ENCODE measurements at places on chromosomes 1 and 21. TPM values are rescaled to one million over a fixed set of nuclear protein-coding genes. Genes with fewer than 3 reads are reported as not detected.
A peak's percentile ranks its signal among the peaks of the same experiment; 100 is the strongest.

DNA sequence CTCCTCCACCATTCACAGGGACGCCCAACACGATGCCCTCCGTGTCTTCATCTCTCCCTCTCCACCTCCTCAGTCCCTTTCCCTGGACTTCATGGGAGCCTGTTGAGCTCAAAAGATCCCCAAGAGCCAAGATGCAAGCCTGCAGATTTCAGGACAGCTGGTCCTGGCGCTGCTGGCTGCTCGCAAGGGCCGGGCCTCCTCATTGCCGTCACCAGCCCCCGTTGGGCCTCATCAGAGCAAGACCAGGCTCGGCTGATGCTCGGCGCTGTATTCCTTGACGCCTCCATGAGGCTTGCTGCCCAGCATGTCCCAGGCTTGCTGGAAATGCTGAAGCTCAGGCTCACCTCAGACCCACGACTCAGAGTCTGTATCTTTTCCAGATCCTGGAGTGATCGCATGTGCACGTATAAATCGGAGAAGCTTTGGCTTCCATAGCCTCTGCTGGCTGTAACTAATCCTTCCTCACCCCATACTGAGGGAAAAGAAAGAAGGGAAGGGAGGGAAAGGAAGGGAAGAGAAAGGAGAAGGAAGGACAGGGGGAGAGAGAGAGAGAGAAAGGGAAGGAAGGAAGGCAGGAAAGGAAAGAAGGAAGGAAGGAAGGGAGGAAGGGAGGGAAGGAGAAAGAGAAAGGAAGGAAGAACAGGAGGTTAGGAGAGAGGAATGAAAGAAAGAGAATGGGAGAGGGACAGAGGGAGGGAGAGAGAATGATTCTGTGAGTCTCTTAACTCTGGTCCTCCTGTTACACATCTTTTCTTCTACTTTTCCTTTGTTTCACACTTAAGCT lies 94.6 kb downstream of the KCNJ15 start:
- no peak overlapping the region for H3K4me3 ChIP-seq
- no peaks in the 10 kb centered on the region for H3K36me3 ChIP-seq
- H3K4me1 ChIP-seq: peaks cover 20% of the 10 kb centered on the region
- no peaks in the 10 kb centered on the region for H3K27me3 ChIP-seq
- DNase-seq: no peak

GRCh38 chr1:39508857-39509305 lies 17.4 kb downstream of the BMP8A start:
- no peaks in the 10 kb centered on the region for H3K4me1 ChIP-seq
- DNase-seq: no peak
- H3K27me3 ChIP-seq: peaks cover 13% of the 10 kb centered on the region
- H3K4me3 ChIP-seq: no peak overlapping the region
- no peaks in the 10 kb centered on the region for H3K36me3 ChIP-seq

GRCh38 chr1:161127649-161128048 lies 4.8 kb downstream of the DEDD start:
- H3K4me1 ChIP-seq: peaks cover 65% of the 10 kb centered on the region
- DNase-seq: no peak
- H3K27me3 ChIP-seq: no peaks in the 10 kb centered on the region
- H3K36me3 ChIP-seq: peaks cover 7% of the 10 kb centered on the region
- H3K4me3 ChIP-seq: no peak overlapping the region

RGS8 gene
- not detected for total RNA-seq

- H3K27me3 ChIP-seq: no peaks in the 10 kb centered on the region
- no peak overlapping the region for H3K27ac ChIP-seq
- peaks cover 16% of the 10 kb centered on the region for H3K4me1 ChIP-seq
- no peak overlapping the region for H3K4me3 ChIP-seq
- no peaks in the 10 kb centered on the region for H3K36me3 ChIP-seq
Observed at GRCh38 chr1:165843304-165843703, 15.9 kb downstream of the UCK2 start.

EXO1 gene
- total RNA-seq: 5.6 TPM

DNA sequence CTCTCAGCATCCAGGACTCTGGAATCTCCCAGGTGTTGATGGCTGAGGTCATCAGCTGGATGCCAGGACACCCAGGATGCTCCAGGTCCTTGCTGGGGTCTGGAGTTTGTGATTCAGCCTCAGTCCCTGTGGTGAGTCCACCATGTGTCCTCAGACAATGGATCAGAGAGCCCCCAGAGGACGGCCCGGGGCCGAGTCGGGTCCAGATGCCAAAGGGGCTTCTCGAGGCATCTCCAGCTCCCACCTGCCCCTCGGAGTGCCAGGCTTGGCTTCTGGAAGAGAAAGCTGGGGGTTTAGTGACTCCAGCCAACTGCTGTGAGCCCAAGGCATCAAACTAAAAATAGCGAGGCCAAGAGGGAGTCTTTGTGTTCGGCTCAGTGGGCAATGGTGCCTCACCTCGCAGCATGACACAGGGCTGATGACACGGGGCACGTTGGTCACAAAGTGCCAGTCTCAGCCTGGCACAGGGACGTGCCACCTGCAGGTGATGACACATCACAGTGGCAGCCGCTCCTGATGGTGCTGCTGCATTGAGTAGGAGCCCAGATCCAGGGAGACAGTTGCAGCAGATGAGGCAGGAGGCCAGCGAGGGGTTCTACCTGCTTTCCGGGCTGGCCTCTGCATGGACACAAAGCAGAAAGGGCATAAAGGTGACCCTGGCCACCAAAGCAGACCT lies 10.6 kb downstream of the PDE9A start:
- no peak overlapping the region for H3K4me3 ChIP-seq
- no peaks in the 10 kb centered on the region for H3K27me3 ChIP-seq
- no peak for DNase-seq
- no peak overlapping the region for H3K27ac ChIP-seq
- no peaks in the 10 kb centered on the region for H3K4me1 ChIP-seq
- no peaks in the 10 kb centered on the region for H3K36me3 ChIP-seq

DNA sequence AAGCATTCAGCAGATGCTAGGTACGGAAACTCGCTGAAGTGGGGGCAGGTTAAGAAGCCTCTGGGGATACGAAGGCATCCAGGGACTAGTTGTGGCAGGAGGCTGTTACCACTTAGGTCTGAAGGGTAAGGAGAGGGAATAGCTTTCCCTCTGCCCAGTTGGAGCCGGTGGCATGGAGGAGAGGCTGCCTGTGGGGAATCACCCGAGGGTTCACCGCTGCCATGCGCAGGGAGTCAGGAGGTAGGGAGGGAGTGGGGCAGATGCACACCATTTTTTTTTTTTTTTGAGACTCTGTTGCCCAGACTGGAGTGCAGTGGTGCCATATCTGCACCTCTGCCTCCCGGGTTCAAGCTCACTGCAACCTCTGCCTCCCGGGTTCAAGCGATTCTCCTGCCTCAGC lies 6.1 kb downstream of the PCSK9 start:
- no peak overlapping the region for H3K4me3 ChIP-seq
- H3K36me3 ChIP-seq: no peaks in the 10 kb centered on the region
- no peak for DNase-seq
- no peak overlapping the region for H3K27ac ChIP-seq
- H3K27me3 ChIP-seq: peaks cover 3% of the 10 kb centered on the region

- H3K36me3 ChIP-seq: no peaks in the 10 kb centered on the region
- peak; percentile 38 for DNase-seq
- no peak overlapping the region for H3K4me3 ChIP-seq
- no peaks in the 10 kb centered on the region for H3K4me1 ChIP-seq
- no peaks in the 10 kb centered on the region for H3K27me3 ChIP-seq
Observed at GRCh38 chr1:13543451-13544220, 29.8 kb upstream of the LRRC38 start.

DNA sequence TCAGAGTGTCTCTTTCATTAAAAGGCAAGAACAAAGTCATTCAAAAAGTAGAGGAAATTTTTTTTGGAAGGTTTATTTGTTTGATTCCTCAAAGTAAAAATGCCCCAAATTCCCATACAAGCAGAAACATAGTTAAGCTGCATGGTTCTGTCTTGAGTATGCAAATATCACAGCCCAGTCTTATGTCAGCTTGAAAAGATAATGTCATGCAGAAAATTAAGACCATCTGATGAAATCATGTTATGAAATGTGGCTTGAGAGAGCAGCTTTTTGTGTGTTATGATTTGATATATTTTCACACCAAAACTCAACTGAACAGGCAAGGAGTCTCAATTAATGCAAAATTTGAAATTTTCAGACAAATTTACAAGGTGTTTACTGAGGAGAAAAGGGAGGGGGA lies 411.0 kb downstream of the LMO4 start:
- H3K4me3 ChIP-seq: no peak overlapping the region
- no peaks in the 10 kb centered on the region for H3K27me3 ChIP-seq
- no peak overlapping the region for H3K27ac ChIP-seq
- DNase-seq: no peak

DNA sequence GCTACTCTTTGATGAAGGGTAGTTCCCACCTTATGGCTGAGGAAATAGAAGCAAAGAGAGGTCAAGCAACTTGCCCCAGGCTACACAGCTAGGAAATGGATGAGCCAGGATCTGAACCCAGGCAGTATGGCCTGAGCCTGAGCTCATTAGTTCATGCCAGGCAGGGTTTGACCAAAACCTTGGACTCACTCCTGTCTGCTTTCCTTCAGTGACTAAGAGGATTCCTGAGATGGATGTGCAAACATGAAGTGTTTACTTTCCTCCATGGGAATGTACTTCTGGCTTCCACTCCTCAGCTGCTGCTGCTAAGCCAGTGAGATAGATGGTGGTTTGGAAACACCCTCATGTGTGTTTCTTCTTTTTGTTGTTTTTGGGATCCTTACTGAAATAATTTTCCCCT lies 35.1 kb upstream of the ERRFI1 start:
- no peaks in the 10 kb centered on the region for H3K27me3 ChIP-seq
- no peaks in the 10 kb centered on the region for H3K36me3 ChIP-seq
- peak overlapping the region; percentile 57 for H3K27ac ChIP-seq
- peak; percentile 45 for DNase-seq

GRCh38 chr1:65092691-65093090 lies 55.3 kb upstream of the AK4 start:
- DNase-seq: no peak
- no peaks in the 10 kb centered on the region for H3K27me3 ChIP-seq
- peaks cover 31% of the 10 kb centered on the region for H3K4me1 ChIP-seq
- no peaks in the 10 kb centered on the region for H3K36me3 ChIP-seq
- H3K4me3 ChIP-seq: no peak overlapping the region

CFHR1 gene
- not detected for total RNA-seq

FAM177B gene
- not detected for total RNA-seq

MYBPHL gene
- 21.4 TPM for total RNA-seq

DNA sequence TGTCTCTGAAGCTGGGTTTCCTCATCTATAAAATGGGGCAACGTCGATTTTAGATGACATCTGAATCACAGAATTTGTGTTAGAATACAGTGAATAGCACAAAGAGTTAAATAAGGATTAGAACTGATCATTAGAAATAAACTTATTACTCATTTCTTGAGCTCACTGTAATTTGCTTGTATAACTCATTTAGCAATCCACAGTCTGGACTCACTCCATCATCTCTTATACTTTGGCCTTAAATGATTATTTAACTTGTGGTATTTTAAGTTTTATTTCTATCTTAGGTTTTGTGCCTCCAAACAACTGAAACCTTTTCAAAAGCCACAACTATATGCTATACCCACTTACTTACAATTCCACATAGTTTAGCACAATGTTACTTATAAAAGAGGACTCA lies 128.0 kb downstream of the CDC42BPA start:
- H3K27me3 ChIP-seq: no peaks in the 10 kb centered on the region
- no peaks in the 10 kb centered on the region for H3K36me3 ChIP-seq
- H3K4me1 ChIP-seq: no peaks in the 10 kb centered on the region
- no peak for DNase-seq
- H3K27ac ChIP-seq: no peak overlapping the region
- no peak overlapping the region for H3K4me3 ChIP-seq

- no peak overlapping the region for H3K4me3 ChIP-seq
- DNase-seq: no peak
- no peak overlapping the region for H3K27ac ChIP-seq
- H3K27me3 ChIP-seq: no peaks in the 10 kb centered on the region
- no peaks in the 10 kb centered on the region for H3K36me3 ChIP-seq
- H3K4me1 ChIP-seq: no peaks in the 10 kb centered on the region
Observed at GRCh38 chr21:32004291-32004690, 131.5 kb downstream of the HUNK start.

- no peak for DNase-seq
- H3K4me3 ChIP-seq: no peak overlapping the region
- H3K27ac ChIP-seq: no peak overlapping the region
Observed at GRCh38 chr1:33709783-33710718, 153.8 kb upstream of the HMGB4 start.

- no peak for DNase-seq
- H3K36me3 ChIP-seq: no peaks in the 10 kb centered on the region
- no peaks in the 10 kb centered on the region for H3K4me1 ChIP-seq
- H3K27ac ChIP-seq: no peak overlapping the region
- no peaks in the 10 kb centered on the region for H3K27me3 ChIP-seq
Observed at GRCh38 chr1:55957276-55957675, 622.1 kb downstream of the PLPP3 start.

LMOD1 gene
- 20.8 TPM for total RNA-seq

GRCh38 chr21:34636961-34637360 lies 22.0 kb upstream of the RCAN1 start:
- H3K4me1 ChIP-seq: peaks cover 9% of the 10 kb centered on the region
- no peak overlapping the region for H3K4me3 ChIP-seq
- H3K27ac ChIP-seq: no peak overlapping the region
- no peaks in the 10 kb centered on the region for H3K36me3 ChIP-seq
- DNase-seq: no peak

HES4 gene
- total RNA-seq: 25.6 TPM

GRCh38 chr1:40204856-40205255 lies 42.9 kb upstream of the TMCO2 start:
- no peaks in the 10 kb centered on the region for H3K27me3 ChIP-seq
- H3K4me1 ChIP-seq: no peaks in the 10 kb centered on the region
- no peaks in the 10 kb centered on the region for H3K36me3 ChIP-seq
- H3K27ac ChIP-seq: no peak overlapping the region
